T-helper 17 cell (primary cell): ENCODE measurements at places on chromosomes 1 and 21. TPM values are rescaled to one million over a fixed set of nuclear protein-coding genes. Genes with fewer than 3 reads are reported as not detected.

Gene TRIM45
- 1.0 TPM for total RNA-seq

Gene C4BPA
- total RNA-seq: not detected

Gene CNR2
- 0.85 TPM for total RNA-seq

Gene SPRR2F
- total RNA-seq: not detected

- H3K27me3 ChIP-seq: no peaks in the 10 kb centered on the region
- H3K4me1 ChIP-seq: peaks cover 24% of the 10 kb centered on the region
- no peak for DNase-seq
- H3K27ac ChIP-seq: peak overlapping the region; percentile 87
- peak overlapping the region; percentile 99 for H3K4me3 ChIP-seq
- peaks cover 2% of the 10 kb centered on the region for H3K36me3 ChIP-seq
Observed at GRCh38 chr1:151146072-151146411, 389 bp downstream of the SEMA6C start.

- H3K4me1 ChIP-seq: peaks cover 4% of the 10 kb centered on the region
- H3K36me3 ChIP-seq: peaks cover 5% of the 10 kb centered on the region
- DNase-seq: no peak
- H3K4me3 ChIP-seq: no peak overlapping the region
- no peak overlapping the region for H3K27ac ChIP-seq
Observed at GRCh38 chr1:221991221-221991620, 249.3 kb upstream of the DUSP10 start.
